ENCODE measurements at places on chromosomes 7 and 10.

DNA sequence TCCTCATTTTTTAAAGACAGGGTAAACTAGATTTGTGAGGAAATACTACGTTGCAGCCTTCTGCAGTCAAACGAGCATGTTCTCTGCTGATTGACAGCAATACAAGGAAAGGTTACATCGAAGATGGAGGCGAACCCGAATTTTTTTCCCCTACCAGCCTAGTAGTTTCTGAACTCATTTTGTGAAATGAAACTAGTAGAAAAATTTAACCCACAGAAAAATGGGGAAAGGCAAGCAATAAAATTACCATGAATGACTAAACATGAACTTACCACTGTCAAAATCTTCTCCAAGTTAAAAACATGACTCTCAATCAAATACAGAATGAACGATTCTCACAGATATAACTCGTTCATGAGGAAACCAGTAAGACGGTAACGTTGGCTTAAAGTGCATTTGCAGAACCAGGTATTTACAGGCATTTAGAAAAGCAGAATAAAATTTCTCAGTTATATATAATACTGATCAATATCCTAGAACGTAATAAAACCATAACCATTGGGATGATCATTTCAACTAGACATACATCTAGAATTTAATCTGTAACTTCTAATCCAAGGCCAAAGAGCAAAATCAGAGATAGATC, 73.9 kb downstream of the CELF2 start:
- H3K36me3 ChIP-seq, result no peaks in the 10 kb centered on the region
- H3K27ac ChIP-seq, result no peak overlapping the region
- H3K27me3 ChIP-seq, result peaks cover 12% of the 10 kb centered on the region
- no peak for DNase-seq

DNA sequence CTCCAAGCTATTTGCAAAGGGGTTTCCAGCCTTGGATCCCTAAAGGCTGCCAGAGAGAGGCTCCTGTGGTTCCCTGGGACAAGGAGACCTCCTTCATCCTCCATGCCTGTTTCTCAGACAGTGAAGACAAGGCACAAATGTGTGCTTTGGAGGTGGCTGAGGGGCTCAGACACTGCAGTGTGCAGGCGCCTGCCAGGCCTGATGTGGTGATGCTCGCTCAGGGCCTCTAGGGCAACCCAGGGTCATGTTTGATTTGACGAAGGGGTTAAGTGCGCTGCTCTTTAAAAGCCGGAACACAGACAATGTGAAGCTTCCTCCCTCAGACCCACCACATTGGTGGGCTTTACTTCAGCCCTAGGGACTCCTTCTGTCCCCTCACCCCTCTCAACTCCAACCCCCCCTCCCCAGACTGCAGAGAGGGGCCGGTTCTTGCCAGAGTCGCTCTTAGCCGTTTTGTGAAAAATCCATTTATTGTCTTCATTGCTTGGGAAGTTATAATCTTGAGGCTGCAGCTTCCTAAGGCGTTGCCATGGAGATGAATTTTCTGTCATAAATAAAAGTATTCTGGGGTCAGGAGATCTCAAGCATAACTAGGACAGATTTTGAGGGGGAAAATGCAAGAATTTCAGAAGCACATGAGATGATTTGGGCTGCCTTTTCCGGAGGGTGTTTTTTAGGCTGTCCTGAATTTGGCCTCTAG, 35.8 kb downstream of the PDGFA start:
- peaks cover 3% of the 10 kb centered on the region for H3K27me3 ChIP-seq
- no peak for DNase-seq
- no peak overlapping the region for H3K4me3 ChIP-seq

- H3K4me1 ChIP-seq, result peaks cover 7% of the 10 kb centered on the region
- no peaks in the 10 kb centered on the region for H3K27me3 ChIP-seq
- H3K27ac ChIP-seq, result no peak overlapping the region
- H3K4me3 ChIP-seq, result no peak overlapping the region
- DNase-seq, result no peak
These were observed 234.5 kb downstream of the AHR start for GRCh38 chr7:17532861-17533404.

- no peaks in the 10 kb centered on the region for H3K27me3 ChIP-seq
- H3K4me1 ChIP-seq, result no peaks in the 10 kb centered on the region
- H3K4me3 ChIP-seq, result no peak overlapping the region
- H3K36me3 ChIP-seq, result no peaks in the 10 kb centered on the region
- DNase-seq, result no peak
These were observed 150.1 kb upstream of the TMEM72 start for GRCh38 chr10:44761076-44761475.

DNA sequence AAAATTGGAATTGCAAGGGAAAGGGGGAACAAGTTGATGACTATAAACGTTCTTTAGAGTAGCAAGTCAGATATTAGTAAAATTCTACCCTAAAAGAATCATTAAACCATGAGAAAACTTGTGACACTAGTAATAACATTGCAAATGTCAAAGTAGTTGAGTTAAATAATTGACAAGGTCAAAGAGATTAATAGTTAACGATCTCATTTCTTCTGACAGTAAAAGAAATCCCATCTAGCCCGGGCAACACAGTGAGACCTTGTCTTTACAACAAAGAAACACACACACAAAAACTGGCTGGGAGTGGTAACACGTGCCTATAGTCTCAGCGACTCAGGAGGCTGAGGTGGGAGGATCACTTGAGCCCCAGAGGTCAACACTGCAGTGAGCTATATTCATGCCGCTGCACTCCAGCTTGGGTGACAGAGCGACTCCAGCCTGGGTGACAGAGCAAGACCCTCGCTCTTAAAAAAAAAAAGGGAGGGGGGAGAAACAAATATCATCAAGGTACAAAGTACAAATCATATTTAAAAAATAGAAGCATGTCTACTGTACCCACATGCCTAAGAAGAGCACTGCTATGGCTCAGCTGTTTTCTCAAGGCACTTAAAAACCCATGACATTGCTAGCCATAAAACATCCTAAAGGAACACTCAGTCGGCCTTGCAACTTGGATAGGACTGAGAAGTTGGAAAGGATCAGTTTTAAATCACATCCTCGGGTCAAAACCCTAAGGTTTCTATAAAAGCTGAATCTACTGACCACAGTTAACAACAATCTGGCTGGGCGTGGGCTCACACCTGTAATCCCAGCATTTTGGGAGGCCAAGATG, 401.1 kb downstream of the PARD3 start:
- H3K4me1 ChIP-seq, result no peaks in the 10 kb centered on the region
- no peaks in the 10 kb centered on the region for H3K36me3 ChIP-seq
- H3K27ac ChIP-seq, result no peak overlapping the region
- no peak overlapping the region for H3K4me3 ChIP-seq

- no peaks in the 10 kb centered on the region for H3K27me3 ChIP-seq
- H3K4me3 ChIP-seq, result no peak overlapping the region
- no peak overlapping the region for H3K27ac ChIP-seq
- DNase-seq, result no peak
These were observed 10.7 kb upstream of the SGMS1 start for GRCh38 chr10:50634479-50634878.

DNA sequence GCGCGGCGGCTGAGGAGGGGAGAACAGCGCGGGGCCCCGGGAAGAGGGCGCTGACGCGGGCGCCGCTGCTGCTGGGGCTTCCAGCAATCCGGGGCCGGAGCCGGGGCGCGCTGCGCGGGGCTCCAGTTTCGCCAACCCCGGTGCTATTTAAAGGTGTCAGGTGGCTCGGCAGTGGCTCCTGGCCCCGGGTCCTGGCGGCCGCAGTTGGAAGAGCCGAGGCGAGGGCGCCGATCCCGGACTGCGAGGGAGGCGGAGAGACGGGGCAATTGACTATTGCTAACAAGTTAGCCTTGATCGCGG, 347 bp downstream of the LBX1 start:
- no peaks in the 10 kb centered on the region for H3K36me3 ChIP-seq
- DNase-seq, result no peak
- peak overlapping the region; percentile 25 for H3K4me3 ChIP-seq
- peaks cover 14% of the 10 kb centered on the region for H3K4me1 ChIP-seq
- peaks cover 100% of the 10 kb centered on the region for H3K27me3 ChIP-seq

DNA sequence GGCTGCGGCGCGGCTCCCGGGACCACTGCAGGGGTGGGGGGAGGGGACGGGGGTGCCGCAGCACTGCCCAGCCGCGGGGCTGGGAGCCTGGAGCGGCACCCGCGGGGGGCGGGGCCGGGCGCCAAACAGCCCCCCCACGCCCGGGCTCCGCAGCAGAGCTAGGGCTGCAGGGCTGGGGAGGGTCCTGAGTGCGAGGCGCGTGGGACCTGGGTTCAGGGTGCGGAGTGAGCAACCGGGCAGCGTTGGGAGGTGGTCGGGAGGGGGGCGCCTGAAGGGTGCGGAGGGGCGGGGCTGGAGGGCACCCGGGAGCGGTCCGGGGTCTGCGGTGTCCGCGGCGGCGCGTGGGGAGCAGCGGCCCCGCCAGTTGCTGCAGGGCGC, 528 bp downstream of the CAMK2G start:
- peaks cover 7% of the 10 kb centered on the region for H3K36me3 ChIP-seq
- no peak overlapping the region for H3K27ac ChIP-seq
- H3K4me3 ChIP-seq, result peak overlapping the region; percentile 71
- DNase-seq, result peak; percentile 19

- DNase-seq, result no peak
- no peak overlapping the region for H3K27ac ChIP-seq
- H3K36me3 ChIP-seq, result no peaks in the 10 kb centered on the region
- H3K4me3 ChIP-seq, result no peak overlapping the region
- peaks cover 2% of the 10 kb centered on the region for H3K4me1 ChIP-seq
These were observed 43.9 kb upstream of the PODXL start for GRCh38 chr7:131600085-131600881.

GRCh38 chr7:143013893-143014292, 13.0 kb downstream of the OR9A2 start:
- no peaks in the 10 kb centered on the region for H3K36me3 ChIP-seq
- no peaks in the 10 kb centered on the region for H3K4me1 ChIP-seq
- H3K27me3 ChIP-seq, result peaks cover 3% of the 10 kb centered on the region
- H3K27ac ChIP-seq, result no peak overlapping the region
- H3K4me3 ChIP-seq, result no peak overlapping the region

GRCh38 chr10:20737107-20737506, 160.0 kb downstream of the NEBL start:
- H3K4me1 ChIP-seq, result no peaks in the 10 kb centered on the region
- no peak overlapping the region for H3K27ac ChIP-seq
- H3K27me3 ChIP-seq, result no peaks in the 10 kb centered on the region
- DNase-seq, result no peak
- H3K4me3 ChIP-seq, result no peak overlapping the region
- no peaks in the 10 kb centered on the region for H3K36me3 ChIP-seq

DNA sequence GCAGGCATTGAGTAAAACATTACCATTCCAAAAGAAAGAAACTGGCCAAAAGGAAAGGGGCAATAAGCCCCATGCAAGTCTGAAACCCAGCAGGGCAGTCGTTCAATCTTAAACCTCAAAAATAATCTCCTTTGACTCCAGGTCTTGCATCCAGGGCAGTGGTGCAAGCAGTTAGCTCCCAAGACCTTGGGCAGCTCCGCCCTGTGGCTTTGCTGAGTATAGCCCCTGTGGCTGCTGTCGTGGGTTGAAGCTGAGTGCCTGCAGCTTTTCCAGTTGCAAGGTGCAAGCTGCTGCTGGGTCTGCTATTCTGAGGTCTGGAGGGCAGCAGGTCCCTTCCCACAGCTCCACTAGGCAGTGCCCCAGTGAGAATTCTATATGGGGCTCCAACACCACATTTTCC, 580.1 kb upstream of the AUTS2 start:
- H3K4me1 ChIP-seq, result no peaks in the 10 kb centered on the region
- H3K27me3 ChIP-seq, result no peaks in the 10 kb centered on the region
- no peak overlapping the region for H3K4me3 ChIP-seq
- H3K36me3 ChIP-seq, result no peaks in the 10 kb centered on the region
- no peak for DNase-seq

DNA sequence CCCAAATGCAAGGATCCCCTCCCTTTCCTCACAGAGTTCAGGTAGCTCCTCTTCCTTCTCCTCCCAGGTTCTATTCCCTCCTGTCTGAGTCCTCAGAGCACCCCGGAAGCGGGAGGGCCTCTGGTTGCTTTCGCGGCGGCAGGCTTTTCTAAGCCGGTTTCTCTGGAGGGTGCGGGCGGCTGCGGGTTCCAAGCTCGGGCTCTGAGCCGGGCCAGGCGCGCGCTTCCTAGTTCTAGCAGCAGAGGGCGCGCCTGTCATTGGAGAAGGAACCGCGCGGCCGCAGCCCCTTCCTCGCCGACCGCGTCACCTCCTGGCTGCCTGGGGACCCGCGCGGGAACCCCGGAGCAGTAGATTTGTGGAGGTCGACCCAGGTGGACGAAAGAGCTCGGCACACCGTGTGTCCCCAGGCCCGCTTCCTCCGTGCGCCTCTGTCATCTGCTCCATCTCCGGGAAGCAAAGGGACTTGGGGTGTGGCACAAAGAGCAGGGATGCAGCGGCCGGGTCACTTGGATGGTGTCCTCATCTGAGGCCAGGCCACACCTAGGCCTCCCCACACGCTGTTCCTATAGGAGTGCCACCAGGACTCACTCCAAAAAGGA, 389.0 kb upstream of the PODXL start:
- no peaks in the 10 kb centered on the region for H3K36me3 ChIP-seq
- H3K4me1 ChIP-seq, result no peaks in the 10 kb centered on the region
- H3K4me3 ChIP-seq, result no peak overlapping the region
- peaks cover 7% of the 10 kb centered on the region for H3K27me3 ChIP-seq
- no peak overlapping the region for H3K27ac ChIP-seq
- peak; percentile 77 for DNase-seq

DNA sequence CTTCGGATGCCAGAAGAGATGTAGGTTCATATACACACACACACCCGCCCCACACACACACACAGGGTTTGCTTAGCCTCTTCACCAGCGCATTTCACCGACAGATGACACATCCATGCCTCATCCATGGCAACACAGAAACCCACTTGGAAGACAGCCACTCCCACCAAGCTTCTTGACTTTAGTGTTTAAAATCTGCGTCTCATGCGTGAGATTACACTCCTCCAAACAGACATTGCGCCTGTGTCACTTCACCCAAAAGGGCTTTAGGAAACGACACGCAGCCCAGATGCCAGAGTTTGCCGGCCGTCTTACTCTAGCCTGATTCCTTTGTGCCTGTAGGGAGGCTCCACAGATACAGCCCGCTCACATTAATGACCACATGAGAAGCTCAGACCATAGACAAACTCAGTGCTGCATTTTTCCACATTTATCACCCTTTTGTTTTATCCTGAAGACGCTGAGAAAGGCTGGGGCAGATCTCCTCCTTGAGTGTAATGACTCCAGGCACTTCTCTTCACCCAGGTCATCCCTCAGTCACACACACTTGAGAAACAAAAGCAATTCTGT, 73.8 kb downstream of the DIP2C start:
- H3K27me3 ChIP-seq, result no peaks in the 10 kb centered on the region
- no peak overlapping the region for H3K4me3 ChIP-seq
- DNase-seq, result no peak
- no peak overlapping the region for H3K27ac ChIP-seq
- no peaks in the 10 kb centered on the region for H3K36me3 ChIP-seq
- no peaks in the 10 kb centered on the region for H3K4me1 ChIP-seq
